Left renal cortex interstitium (tissue), 4 donors: ENCODE measurements at places on chromosomes 1 and 21.

GRCh38 chr1:10045480-10046355 lies 13.0 kb downstream of the UBE4B start:
- no peak for DNase-seq

GRCh38 chr1:65206836-65207235 lies 58.8 kb downstream of the AK4 start:
- no peak for DNase-seq

DNA sequence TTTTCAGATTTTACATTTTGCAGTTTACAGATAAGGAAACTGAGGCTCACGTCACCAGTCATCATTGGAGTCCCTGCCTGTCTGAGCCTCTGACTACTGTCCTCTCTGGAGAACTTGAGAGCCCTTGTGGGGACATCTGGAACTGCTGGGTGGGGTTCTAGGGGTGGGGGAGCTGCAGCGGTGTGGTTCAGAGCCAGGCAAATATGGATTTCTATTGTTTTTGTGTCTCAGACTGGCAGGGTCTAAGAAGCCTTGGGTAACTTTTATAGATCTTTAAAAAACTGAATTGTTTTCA lies 46.9 kb downstream of the IER5 start:
- DNase-seq, result no peak

- peak; percentile 16 for DNase-seq
These were observed 926 bp upstream of the MRPL55 start for GRCh38 chr1:228109962-228110488.

DNA sequence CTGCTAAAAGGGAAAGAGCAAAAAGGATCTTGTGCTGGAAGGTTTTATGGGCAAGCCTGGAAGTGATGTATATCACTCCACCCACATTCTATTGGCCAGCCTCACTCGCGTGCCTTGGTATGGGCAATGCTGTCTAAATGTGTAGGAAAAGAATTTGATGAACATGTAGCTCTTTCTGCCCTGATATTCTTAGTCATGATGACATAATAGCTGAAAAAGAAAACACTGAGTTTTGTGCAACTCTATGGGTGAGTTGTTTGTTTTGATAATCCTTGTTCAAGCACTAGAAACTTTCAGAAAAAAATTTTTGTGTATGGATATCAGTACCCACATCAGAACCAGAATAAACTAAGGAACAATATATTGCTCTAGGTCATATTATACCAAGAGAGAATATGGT lies 231.5 kb upstream of the ST6GALNAC5 start:
- no peak for DNase-seq

GRCh38 chr1:30049748-30050296 lies 673.6 kb downstream of the MATN1 start:
- no peak for DNase-seq

DNA sequence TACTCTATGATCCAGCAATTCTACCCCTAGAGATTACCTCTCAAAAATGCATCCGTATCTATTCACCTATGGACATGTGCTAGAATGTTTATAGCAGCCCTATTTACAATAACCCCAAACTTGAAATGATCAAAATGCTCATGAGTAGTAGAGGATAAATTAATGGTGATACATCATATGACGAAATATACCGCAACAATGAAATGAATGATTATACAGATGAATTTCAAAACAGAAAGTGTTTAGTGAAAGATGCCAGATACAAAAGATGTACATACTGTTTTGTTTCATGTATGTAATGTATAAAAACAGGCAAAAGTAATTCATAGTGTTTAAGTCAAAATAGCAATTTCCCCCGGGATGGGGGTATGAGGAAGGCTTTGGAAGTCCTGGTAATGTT lies 91.0 kb upstream of the CD55 start:
- no peak for DNase-seq

GRCh38 chr1:20654104-20654690 lies 7.0 kb downstream of the DDOST start:
- no peak for DNase-seq

DNA sequence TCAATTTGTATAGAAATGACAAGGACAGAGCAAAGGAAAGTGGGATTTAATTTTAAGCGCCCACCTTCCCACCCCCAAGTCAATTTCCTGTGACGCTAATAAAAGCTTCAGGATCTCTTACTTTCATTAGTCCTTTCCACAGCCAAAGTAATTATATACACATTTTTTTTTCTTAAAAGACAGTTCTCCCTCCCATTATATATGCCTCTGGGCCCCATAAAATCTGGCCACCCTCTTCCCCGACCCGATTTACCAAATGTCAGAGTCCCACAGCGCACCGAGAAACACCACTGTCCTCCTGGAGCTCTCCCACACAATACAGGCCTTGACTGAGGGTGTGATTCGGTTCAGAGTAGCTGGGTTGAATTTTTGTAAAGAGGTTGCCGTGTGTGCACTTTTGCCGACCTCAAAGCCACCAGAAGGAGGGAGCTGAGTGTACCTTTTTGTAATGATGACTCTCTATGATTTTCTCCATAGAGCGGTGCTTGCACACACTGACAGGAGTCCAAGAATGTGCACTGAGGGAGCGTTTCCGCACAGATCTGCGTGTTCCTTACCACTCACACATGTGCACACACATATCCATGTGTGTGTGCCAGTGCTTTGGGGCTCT lies 26.2 kb upstream of the IL10 start:
- no peak for DNase-seq

- DNase-seq, result no peak
These were observed 31.2 kb upstream of the COQ8A start for GRCh38 chr1:226908913-226909312.

GRCh38 chr21:32114419-32115035 lies 164.3 kb downstream of the MIS18A start:
- no peak for DNase-seq

DNA sequence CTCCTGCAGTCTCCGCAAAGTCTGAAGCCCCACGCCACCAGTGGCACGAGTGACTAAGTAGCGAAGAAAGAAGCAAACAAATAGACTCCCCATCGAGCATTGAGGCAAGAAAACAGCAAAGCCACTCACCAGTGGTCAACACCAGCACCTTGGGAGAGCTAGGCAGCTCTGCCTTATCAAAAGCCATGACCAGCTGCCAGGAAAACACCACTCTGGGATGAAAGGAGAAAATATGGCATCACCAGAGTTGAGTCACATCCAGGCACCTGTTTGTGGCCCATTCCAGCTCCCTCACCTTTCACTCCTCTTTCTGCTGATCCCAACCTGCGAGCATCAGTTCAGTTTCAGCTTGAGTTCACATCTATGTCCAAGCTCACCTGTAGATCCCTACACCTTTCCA lies 17.2 kb downstream of the PDZK1 start:
- DNase-seq, result no peak

GRCh38 chr1:43147625-43148327 lies 24.3 kb downstream of the EBNA1BP2 start:
- peak; percentile 80 for DNase-seq

- DNase-seq, result no peak
These were observed 69.4 kb upstream of the ACTRT2 start for GRCh38 chr1:2951856-2952255.

DNA sequence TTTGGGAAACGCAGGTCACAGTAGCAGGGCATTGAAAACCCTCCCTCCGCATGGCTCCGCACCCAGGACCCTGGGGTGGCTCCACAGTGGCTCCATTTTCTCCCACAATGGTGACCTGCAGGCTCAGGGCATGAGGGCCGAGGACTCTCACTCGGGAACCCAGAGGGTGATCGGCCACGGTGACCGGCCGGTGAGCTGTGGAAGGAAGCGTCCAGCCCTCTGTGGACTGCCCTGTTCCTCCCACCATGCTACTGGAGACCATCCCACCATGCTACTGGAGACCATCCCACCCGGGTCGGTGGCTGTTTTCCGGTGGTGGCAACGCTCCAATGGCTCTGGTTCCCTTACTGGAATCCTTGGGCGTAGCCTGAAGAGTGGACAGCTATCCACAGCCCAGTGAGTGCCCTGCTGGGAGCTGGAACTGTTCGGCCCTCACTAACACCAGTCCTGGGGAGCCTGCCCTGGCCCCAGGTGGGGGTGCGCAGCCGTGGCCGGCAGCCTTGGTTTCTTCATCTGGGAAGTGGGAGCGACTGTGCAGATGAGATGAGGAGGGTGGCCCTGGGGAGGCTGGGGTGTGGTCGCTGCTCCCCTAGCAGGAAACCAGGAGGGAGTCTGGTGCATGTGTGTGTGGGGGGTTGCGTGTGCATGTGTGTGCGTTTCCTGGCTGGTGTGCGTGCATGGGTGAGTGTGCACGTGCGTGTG lies 59.6 kb downstream of the PRDM16 start:
- DNase-seq, result no peak

DNA sequence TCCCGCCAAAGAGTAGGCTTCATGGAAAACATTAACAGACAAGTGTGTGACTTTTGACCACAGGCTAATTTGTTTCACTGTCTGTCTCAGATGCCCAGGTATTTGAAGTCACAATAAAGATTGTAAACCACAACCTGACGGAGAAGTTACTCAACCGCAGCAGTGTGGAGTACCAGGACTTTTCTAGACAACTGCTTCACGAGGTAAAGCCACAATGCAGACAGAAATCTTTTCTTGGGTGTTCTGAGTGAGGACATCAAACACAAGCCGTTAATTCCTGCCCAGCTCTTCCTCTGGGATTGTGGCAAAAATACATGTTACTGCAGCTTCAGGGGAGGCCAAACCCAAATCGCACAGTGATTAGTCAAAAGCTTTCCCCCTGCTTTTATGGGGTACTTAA lies 31.0 kb downstream of the UMODL1 start:
- DNase-seq, result no peak

DNA sequence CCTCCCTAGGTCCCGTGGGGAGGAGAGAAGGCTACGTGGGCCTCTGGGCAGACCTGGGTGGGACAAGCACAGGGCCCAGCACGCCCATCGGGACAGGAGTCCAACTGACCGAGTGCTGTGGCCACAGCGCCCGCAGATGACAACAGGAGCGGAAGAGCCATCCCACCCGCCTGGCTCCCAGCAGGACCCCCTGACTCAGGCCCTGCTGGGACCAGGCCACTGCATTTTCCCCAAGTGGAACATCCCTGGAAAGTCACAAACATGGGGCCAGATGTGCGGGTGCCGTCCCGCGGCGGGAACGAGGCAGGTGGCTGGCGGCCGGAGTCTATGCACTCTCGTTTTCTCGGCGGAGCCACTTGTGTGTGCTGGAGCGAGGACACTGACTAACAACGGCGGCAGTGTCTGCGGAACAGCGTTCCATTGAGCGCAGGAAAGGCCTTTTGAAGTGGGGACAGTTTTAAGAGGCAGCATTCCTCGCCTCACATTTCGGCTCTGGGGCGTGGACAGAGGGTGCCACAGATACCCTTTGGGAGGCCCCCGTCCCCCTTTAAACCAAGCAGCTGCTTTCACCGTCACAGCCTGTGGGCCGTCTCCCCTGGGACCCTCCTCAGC lies 93.7 kb upstream of the ARHGEF16 start:
- DNase-seq, result no peak

DNA sequence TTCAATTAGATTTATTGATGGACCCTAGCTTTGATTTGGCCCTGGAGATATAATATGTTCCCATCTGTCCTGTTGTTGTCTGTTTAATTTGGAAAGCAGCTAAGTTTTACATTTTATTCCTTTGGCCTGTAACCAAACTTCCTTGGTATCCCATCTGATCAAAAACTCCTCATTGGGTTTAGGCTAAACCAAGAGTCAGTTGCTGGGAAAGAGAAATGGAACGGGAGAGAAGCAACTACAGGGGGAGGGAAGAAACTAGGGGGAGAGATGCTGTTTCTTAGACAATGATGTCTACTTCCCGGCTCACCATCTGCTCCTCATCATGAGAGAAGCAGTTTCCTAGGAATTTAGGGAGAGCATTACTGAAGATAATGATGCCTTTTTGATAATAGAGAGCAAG lies 141.8 kb downstream of the SYT2 start:
- DNase-seq, result no peak

DNA sequence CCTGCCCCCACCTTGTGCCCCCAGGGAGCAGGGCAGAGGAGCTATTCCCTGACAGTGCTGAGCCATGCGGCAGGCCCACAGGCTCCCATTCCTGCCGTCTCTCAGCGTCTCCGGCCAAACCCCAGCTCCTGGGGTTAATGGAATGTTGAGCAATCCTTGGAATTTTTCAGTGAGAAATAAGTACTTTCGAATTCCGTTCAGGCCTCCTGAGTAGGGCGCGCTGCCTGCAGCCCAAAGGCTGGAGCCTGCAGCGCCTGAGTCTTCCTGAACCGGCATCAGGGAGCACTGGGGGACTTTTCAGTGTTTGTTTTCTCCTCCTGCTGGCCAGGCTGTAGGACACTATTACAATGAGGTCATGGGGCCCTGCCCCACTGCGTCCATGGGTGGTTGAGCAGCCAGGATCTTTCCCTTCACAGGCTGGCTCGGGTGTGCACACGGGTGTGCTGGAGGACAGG lies 33.3 kb upstream of the CSF1 start:
- no peak for DNase-seq

- DNase-seq, result no peak
These were observed 41.7 kb downstream of the GABPA start for GRCh38 chr21:25776440-25776839.

DNA sequence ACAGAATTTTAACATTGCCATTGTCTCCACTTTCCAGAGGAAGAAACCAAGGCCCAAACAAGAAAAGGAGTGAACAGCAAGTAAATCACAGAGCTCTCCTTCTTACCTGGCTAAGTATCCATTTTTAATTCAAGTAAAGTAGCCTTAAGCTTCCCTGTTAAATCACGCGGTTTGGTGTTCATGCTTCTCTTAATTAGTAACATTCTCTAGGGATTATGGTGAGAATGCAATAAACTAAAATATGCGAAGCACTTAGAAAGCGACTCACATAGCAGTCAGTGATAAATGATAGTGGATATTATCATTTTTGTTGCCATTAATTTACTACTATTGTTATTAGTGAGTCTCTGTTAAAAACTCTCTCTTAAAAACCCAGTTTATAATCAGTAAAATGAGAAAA lies 630.5 kb upstream of the TMPRSS15 start:
- DNase-seq, result no peak

DNA sequence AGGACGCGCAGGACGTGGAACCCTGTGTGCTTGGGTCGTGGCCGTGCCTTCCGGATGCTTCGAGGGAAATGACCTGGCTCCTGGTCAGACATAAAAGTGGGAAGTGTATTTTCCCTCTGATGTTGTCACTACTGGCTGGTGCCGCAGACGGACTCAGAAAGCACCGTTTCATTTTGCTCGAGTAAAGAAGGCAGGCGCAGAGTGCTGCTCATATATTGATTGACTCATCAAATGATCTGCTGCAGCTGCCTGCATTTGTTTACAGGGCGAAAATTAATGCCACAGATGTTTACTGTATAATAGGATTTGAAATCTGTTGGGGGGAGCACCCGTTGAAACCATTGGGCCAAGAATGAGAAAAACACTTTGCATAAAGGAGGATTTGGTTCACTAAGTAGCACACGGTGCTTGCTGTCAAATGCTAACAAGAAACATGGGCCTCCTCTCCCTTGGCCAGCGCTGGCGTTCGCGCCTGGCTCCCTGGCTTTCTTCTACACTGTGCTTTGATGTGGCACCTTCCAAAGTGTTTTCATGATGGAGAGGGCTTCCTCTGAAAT lies 365.5 kb downstream of the CAMTA1 start:
- DNase-seq, result no peak

DNA sequence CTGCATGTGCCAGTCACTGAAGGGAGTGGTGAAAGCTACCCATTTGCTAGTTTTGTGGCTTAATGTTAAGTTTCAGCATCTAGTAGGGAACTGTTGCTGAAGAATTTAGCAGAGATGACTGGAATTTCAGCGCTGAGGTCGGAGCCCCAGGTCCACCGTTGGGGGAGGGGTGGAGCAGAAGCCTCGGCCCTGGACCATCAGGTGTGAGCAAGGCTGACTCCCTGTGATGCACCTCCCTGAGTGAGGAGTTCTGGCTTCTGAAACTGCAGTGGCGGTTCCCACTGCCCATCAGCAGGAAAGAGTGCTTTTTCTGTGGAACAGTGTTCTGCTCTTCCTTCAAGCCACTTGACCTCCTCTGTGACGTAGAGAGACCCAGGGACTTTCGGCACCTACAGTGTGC lies 1.3 kb downstream of the NOS1AP start:
- no peak for DNase-seq

GRCh38 chr21:39156024-39156423 lies 27.2 kb downstream of the PSMG1 start:
- no peak for DNase-seq
